ENCODE measurements at places on chromosomes 1 and 21. TPM values are rescaled to one million over a fixed set of nuclear protein-coding genes. Genes with fewer than 3 reads are reported as not detected.

The OR14K1 gene
- total RNA-seq: not detected

The PTPRC gene
- not detected for total RNA-seq

The SYTL1 gene
- 0.32 TPM for total RNA-seq

The SORT1 gene
- 1.2 TPM for total RNA-seq

The OLFML3 gene
- 177 TPM for total RNA-seq

The NRIP1 gene
- 22.4 TPM for total RNA-seq

The CORT gene
- not detected for total RNA-seq

The HCRTR1 gene
- not detected for total RNA-seq

The CYP4B1 gene
- not detected for total RNA-seq

The CRNN gene
- total RNA-seq: under 0.01 TPM
